ENCODE measurements at places on chromosomes 5 and 9.

- DNase-seq, result no peak
Observed at GRCh38 chr5:122252319-122252718, 59.7 kb upstream of the SNCAIP start.

DNA sequence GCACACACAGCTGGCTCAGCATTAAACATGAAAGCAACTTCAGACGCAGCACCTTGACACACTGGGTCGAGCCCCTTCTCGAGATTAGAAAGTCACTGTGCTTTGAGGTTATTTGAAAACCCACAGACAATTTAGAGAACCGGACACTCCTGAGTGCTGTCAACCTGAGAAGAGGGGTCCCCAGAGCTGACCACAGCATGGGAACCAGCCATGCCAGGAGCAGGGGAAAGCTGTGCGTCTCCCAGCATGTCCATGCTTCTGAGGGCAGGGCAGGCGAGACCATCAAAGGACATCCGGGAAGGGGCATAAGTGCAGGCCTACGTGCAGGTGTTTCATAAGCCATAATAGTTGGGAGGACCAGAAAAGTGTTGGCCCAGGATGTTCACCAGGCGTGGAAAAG lies 20.5 kb downstream of the SLC6A3 start:
- no peak for DNase-seq

GRCh38 chr5:82497242-82497641 lies 219.1 kb upstream of the RPS23 start:
- DNase-seq, result no peak

- no peak for DNase-seq
Observed at GRCh38 chr5:166672431-166672830, 1619.0 kb upstream of the WWC1 start.

DNA sequence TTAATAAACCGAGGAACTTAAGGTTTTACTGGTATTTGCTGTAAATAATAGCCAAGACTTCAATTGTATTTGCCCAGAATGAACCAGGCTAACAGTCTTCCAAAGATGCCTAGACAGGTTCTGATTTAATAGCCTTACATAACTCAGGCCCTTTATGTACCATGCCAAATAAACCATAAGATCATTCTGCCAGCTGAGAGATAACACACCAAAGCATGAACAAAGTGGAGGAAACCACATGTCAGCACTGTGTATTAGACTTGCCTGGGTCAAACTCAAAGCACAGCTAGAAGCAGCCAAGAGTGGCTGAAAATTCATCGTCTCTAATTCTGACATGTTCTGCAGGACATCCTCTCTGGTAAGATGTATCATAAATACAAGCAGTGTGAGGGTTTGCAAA lies 319.3 kb upstream of the ZNF608 start:
- DNase-seq, result no peak

DNA sequence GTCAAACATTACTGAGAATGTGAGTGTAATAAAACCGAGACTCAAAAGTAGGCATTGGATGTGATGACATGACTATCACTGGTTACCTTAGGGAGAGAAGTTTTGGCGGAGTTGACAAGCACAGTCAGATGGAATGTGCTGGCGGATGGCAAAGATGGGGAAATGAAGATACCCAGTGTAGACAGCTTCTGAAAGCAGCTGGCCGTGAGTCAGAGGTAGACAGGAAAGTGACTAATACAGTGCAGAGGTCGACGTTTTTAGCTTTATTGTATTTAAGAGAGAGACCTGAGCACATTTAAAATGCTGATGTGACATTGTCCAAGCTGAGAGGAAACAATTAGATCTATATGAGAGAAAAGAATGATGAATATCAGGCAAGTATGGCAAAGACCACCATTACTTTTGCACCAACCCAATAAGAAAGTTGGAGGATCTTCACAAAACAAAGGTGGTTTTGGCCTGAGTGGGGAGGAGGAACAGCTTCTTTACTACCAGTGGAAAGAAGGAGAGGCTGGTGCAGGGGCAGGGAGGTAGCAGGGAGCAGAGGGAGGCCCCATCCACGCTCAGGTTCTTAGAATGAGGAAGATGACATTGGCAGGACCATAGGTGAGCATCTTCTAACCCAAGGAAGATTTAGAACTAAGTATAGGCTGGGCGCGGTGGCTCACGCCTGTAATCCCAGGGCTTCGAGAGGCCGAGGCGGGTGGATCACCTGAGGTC lies 36.7 kb upstream of the KCNIP1 start:
- DNase-seq, result no peak

DNA sequence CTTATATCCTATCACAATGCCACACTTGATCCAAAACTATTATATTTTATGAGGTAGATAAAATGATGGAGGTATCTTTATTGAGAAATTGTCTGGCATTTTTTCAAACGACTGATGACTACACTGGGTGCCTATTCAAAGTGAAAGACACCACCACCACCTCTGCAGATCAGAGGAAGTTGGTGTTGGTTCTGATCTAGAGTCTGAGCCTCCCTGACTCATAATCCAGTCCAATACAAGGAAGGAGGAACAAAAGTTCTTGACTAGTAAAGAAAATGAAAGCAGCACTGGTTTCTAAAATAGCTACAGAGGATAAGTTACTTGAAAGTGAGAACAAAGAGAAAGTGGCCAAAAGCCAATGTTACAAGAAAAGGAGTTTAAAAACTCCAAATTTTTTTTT lies 139.9 kb downstream of the RFX3 start:
- DNase-seq, result no peak

GRCh38 chr5:76641514-76642120 lies 18.4 kb upstream of the F2RL2 start:
- no peak for DNase-seq

Measured in nucleus accumbens (tissue), 56 donors.